ENCODE measurements at places on chromosomes 6 and 20. TPM values are rescaled to one million over a fixed set of nuclear protein-coding genes. Genes with fewer than 3 reads are reported as not detected.

Gene GSTA3
- not detected for polyA plus RNA-seq

Gene KLC4
- 17.5 TPM for polyA plus RNA-seq

Gene SLC12A5
- polyA plus RNA-seq: 498 TPM

Gene PHACTR1
- polyA plus RNA-seq: 2.1 TPM

Gene HCRTR2
- polyA plus RNA-seq: not detected

Gene AP5S1
- polyA plus RNA-seq: 9.7 TPM
